NCI-H2081 (cell line): ENCODE measurements at places on chromosomes 1 and 21.
A peak's percentile ranks its signal among the peaks of the same experiment; 100 is the strongest.

DNA sequence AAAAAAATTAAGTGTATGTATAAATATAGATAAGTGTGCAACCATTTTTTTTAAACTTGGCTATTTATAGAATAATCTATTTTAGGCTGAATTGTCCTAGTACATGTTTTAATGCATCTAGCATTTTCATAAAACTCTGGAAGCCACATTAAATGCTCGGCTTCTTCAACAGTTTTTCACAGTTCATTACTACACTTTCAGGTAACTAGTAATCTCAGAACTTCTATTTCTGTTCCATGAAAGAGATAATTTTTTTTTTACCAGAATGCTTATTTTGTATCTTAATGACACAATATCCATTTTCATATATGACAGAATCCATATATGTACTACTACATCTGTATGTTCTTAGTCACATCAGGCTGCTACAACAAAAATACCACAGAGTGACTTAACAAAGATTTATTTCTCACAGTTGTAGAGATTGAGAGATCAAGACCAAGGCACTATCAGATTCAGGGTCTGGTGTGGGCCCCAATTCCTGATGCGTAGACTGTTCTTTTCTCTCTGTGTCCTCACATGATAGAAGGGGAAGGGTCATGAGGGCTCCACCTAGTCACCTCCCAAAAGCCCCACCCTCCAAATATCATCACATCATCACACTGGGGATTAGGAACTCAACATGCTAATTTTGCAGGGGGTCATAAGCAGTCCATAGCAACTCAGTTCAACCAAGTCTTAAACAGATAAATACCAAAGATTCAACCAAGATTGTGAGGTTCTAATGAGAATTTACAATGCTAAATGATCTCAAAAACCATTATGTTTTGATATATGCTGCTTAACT, 43.1 kb downstream of the ARHGAP29 start:
- no peak for DNase-seq

DNA sequence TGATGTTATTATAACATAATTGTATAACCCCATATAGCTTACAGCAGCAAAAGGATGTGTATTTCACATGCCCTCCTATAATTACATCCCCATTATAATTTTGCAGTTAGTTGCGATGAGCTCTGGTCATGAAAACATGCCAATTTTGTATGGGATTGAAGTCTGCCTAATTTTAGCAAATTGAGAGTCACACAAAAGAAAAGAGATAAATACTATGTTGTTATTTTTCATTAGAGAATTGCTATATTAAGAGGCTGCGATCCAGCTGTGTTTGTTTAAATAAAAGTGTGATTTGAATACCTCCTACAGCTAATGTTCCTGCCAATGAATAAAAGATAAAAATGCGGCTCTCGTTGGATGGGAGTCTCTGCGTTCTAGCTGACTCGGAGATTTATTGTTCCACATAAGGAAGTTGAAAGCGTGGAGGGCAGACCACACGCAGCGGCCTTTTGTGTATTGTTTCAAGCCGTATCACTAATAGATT, 461.0 kb upstream of the NFIA start:
- DNase-seq = peak; percentile 87

DNA sequence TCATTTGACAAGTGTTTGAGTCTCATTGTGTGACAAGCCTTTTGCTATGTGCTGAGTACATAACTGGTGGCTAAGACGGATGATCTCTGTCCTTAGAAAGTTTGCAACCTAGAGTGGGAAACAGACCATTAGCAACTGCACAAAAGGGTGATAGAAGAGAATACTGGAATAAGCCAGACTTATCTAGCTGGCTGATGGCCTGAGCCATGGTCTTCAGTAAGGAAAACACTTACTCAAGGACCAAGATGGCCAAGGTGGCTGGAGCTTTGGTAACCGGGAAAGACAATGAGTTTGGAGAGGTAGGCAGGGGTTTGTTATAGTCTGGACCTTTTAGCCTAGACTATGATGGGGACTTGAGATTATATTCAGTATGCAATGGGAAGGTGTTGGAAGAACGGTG, 1.6 kb upstream of the TAF12 start:
- DNase-seq = no peak

DNA sequence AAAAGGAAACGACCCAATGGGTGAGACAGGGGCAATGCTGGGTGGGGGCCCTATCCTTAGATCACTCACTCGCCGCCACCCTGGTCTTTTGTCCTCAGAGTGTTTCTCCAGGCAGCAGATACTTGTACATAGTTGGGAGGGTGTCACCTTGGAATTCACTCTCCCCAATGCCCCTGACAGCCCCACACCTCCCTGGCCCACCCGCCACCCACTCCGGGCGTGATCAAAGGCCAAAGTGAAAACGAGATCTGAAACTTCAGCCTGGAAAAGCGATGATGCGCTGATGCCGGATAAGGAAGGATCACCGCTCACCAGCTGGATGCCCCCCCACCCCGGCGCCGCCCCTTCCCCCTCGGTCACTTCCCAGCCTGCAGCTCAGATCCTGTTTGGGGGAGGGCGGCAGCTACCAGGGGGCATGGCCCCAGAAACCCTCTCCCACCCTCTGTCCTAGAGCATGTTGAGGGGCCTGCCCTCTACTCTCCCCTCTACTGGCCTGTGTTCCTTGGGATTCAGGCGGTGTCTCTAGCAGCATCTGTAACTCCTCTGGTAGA, 33.6 kb upstream of the CASZ1 start:
- DNase-seq = no peak

GRCh38 chr21:17370263-17370662, 142.6 kb upstream of the CXADR start:
- no peak for DNase-seq

DNA sequence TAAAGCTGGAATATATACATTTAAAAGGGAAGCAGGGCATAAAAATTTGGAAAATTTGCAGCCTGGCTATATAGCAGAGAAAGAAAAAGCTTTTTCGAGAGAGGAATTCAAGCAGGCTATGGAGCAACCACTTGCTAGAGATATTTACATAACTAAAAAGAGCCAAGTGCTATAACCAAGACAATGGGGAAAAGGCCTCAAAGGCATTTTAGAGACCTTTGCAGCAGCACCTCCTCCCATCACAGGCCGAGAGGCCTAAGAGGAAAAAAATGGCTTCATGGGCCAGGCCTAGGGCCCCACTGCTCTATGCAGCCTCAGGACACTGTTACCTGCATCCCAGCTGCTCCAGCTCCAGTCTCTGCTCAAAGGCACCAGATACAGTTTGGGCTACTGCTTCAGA, 37.0 kb downstream of the CAPN9 start:
- no peak for DNase-seq

DNA sequence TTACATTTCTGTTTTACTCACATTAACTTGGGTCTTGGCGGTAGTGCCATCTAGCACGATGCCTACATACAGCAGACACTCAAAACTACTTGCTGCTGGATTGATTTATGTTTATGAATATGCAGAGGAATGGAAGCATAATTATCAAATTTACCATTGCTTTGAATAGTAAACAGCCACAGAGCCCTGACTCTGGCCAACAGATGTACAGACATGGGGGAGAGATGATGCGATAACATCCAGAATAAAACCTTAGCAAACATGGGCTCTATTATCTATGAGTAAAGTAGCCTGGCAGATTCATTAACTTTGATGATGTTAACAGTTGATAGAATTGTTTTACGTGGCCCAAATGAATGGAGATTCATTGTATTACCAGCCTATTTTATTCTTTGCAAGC, 42.8 kb downstream of the PTGFR start:
- no peak for DNase-seq

DNA sequence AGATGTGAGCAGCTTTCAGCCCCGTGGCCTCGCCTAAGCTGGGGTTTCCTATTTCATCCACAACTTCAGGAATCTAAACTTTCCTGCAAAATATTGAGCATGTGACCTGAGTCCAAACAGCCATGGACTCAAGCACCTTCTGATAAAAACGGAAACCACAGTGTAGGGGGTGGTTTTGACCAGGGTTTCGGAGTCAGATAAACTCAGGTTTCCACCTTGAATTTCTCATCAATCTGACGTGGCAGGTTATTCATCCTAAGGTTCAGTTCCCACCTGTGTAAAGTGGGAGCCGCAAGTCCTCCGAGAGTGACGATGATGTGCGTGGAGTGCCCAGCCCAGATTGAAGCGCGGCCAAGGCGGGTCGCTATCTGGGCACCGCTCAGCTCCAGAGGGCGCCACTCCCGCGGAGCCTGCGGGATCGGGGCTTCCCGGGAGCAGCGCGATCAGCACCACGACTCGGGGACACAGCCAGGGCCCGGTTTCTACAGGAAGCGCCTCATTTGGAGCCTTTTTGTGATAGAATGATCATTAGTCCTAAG, 871 bp upstream of the ETS2 start:
- peak; percentile 16 for DNase-seq

- DNase-seq = no peak
These were observed 65.2 kb downstream of the FCRL5 start for GRCh38 chr1:157487096-157487495.

GRCh38 chr1:192579010-192579738, 3.6 kb downstream of the RGS1 start:
- no peak for DNase-seq

- no peak for DNase-seq
These were observed 46.2 kb downstream of the NAV1 start for GRCh38 chr1:201585093-201585483.

GRCh38 chr1:84722794-84723193, 32.5 kb upstream of the SSX2IP start:
- no peak for DNase-seq

DNA sequence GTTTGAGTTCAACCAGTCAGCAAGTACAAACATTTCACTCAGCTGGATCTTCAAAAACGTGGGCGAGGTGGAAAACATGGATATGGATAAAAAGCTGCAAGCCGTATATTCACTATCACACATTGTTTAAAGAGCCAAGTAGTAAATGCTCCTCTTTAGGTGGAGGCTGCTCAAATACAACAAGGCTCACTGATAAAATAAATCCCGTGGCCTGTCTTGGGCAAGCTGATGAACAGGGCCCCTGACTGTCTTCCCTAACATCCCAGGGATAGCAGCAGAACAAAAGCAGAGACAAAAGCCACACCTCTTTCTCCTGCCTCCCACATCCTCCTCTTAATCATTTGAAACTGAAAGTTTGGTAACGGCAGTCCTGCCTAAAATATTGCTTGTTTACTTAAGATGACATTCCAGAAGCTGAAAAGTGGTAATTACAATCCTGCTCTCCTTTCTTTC, 357.7 kb downstream of the TTLL7 start:
- no peak for DNase-seq

GRCh38 chr1:195188821-195189220, 1419.4 kb downstream of the KCNT2 start:
- no peak for DNase-seq

- DNase-seq = no peak
These were observed 6.8 kb downstream of the LAMC1 start for GRCh38 chr1:183030053-183030452.
